Panc1 (cell line): ENCODE measurements at places on chromosomes 1 and 21. TPM values are rescaled to one million over a fixed set of nuclear protein-coding genes. Genes with fewer than 3 reads are reported as not detected.

RXFP4 gene
- 8.0 TPM for total RNA-seq

HMGCS2 gene
- total RNA-seq = 0.33 TPM

DNA sequence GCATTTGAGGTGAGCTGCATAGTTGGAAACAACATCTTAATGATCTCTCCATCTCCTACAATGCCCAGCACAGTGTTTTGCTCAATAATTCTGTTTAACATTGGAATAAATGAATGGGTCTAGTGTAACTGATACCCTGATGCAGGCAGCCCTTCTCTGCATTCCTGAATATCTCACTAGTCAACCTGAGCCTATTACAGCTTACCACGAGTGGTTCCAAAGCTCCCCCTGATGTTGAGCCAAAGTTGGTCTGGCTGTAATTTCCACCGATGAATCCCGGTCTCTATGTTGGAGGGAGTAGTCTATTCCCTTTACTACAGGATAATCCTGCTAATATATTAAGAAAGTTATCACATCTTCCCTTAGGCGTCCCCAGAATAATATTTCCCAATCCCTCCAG is 63.8 kb downstream of the ZBTB18 start:
- H3K4me3 ChIP-seq = no peak overlapping the region
- no peaks in the 10 kb centered on the region for H3K4me1 ChIP-seq
- no peaks in the 10 kb centered on the region for H3K36me3 ChIP-seq
- peaks cover 2% of the 10 kb centered on the region; the same call in 1 of the 2 replicates for H3K27me3 ChIP-seq

DNA sequence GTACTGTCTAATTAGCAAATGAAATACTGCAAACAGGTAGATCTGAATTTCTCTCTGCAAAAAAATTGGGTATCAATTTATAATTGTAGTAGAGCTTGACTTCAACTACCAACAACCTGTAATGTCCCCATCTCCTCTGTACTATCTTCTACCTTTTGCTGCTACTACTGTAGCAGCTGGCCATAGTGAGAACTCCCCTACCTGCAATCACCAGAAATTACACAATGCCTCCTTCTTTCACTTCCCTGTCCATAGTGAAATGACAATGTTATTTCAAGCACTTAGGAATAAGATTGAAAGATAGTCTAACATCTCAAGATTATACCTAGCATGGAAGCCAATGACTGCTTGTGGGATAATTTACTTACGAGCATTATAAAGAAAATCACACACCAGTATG is 100.4 kb downstream of the ACBD6 start:
- H3K4me3 ChIP-seq = no peak overlapping the region
- no peaks in the 10 kb centered on the region for H3K27me3 ChIP-seq
- no peak overlapping the region for H3K27ac ChIP-seq
- no peaks in the 10 kb centered on the region for H3K4me1 ChIP-seq

DNA sequence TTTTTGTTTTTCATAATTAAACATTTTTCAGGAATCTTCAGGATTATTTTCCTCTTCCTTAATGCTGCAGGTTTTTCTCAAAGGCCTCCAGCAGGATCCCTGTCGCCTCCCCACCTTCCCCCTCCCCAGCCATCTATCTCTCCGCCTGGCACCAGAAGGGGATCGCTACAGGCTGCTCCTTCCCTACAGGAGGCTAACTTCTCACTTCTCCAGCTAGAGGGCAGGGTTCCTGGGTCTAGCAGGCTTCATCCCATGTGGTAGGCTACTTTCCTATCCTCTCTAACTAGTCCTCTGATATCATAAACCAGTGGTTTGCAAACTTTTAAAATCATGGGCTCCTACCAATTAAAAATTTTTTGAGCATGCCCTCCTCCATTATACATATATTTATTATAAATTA is 104.1 kb downstream of the KCNN3 start:
- H3K4me1 ChIP-seq = no peaks in the 10 kb centered on the region
- no peak overlapping the region for H3K4me3 ChIP-seq
- peaks cover 37% of the 10 kb centered on the region for H3K27me3 ChIP-seq
- DNase-seq = no peak
- H3K36me3 ChIP-seq = no peaks in the 10 kb centered on the region

GRCh38 chr1:173871500-173871899 is 3.3 kb downstream of the ZBTB37 start:
- no peak overlapping the region for H3K27ac ChIP-seq
- peaks cover 7% of the 10 kb centered on the region; the same call in 1 of the 2 replicates for H3K4me1 ChIP-seq
- no peaks in the 10 kb centered on the region for H3K27me3 ChIP-seq
- H3K36me3 ChIP-seq = peaks cover 12% of the 10 kb centered on the region

DNA sequence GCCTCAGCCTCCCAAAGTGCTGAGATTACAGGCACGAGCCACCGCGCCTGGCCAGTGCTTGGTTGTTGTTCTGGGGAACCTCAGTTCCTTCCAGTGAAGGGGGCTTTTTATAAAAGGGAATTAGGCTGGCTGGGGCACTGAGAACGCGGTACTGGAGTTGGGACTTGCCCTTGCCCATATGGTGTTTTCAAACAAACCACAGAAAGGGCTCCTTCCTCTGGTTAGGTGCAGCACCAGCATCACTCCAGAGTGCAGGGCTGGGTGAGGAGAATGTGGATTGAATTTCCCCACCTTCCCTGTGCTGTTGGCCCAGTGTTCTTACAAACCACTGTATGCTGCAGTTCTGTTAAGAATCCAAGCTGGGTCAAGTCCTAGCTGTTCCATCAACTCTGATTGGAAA is 5.3 kb downstream of the MAN1C1 start:
- no peak overlapping the region for H3K27ac ChIP-seq
- H3K4me3 ChIP-seq = no peak overlapping the region
- DNase-seq = no peak
- peaks cover 15% of the 10 kb centered on the region for H3K27me3 ChIP-seq

AUNIP gene
- 12.2 TPM for total RNA-seq

DNA sequence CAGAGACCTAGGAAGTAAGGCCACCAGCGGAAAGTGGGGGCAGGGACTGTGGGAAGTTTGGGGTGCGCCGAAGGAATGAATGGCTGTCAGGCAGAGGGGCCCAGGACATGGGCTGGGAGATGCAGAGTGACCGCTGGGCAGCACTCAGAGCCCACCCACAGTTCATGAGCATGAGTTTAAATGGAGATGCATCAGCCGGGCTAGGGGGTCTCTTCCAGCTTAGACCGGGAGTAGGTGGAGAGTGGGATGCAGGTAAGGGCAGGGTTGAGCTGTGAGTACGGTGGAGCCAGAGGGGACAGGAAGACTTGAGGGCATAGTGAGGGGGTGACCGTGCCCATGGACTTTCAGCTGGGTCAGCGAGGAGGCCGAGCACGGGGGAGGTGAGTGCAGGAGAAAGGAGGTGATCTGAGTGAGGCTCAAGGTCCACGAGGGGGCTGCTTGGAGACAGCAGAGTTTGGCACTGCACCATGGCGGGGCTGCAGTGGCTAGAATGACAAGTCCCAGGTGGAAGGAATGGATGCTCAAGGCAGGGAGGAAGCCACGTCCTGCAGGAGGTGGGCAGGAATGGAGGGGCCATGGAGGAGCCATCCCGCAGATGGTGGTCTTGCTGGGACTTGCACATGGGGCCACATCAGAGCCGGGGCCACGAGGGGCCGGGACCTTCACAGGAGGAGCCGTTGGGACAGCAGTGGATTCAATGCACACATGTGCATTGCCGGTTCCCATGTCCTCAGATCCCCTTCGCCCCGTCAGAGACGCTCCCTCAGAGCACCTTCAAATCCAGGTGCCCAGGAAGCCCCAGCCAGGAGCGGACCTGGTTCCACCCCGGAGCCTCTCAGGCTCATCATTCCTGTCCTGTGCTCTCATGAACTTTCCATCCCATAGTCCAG is 34.9 kb downstream of the UBASH3A start:
- no peaks in the 10 kb centered on the region for H3K36me3 ChIP-seq
- H3K27ac ChIP-seq = no peak overlapping the region
- DNase-seq = no peak
- H3K27me3 ChIP-seq = no peaks in the 10 kb centered on the region; the same call in 1 of the 2 replicates
- no peak overlapping the region for H3K4me3 ChIP-seq

DNA sequence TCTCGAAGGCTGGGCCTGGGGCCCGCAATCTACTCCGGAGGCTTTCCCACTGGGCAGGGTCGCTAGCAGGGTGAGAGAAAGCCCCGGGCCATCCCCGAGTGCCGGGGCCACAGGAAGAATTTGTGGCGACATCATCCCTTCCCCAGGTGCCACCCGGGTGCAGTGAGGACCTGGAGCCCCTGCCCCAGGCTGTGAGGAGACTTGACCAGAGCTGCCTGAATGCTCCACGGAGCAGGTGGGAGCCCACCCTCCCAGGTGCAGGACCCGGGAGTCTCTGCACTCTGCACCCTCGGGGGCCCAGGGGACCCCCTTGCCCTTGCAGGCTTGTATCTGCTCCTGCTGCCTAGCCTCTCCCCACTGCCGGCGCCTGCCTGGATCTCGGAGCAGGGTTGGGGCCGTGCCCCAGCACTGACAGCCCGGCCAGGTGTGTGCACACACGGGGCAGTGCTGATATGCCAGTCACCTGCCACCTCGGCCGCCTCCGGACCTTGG is 67.5 kb upstream of the RGS7 start:
- H3K4me1 ChIP-seq = no peaks in the 10 kb centered on the region
- H3K27me3 ChIP-seq = peaks cover 13% of the 10 kb centered on the region; the same call in 1 of the 2 replicates
- H3K36me3 ChIP-seq = no peaks in the 10 kb centered on the region
- DNase-seq = no peak
- H3K27ac ChIP-seq = no peak overlapping the region
- H3K4me3 ChIP-seq = peak overlapping the region; percentile 51

- no peaks in the 10 kb centered on the region for H3K36me3 ChIP-seq
- no peak overlapping the region for H3K27ac ChIP-seq
- no peaks in the 10 kb centered on the region for H3K4me1 ChIP-seq
Observed at GRCh38 chr1:48105165-48105564, 108.0 kb upstream of the TRABD2B start.

DNA sequence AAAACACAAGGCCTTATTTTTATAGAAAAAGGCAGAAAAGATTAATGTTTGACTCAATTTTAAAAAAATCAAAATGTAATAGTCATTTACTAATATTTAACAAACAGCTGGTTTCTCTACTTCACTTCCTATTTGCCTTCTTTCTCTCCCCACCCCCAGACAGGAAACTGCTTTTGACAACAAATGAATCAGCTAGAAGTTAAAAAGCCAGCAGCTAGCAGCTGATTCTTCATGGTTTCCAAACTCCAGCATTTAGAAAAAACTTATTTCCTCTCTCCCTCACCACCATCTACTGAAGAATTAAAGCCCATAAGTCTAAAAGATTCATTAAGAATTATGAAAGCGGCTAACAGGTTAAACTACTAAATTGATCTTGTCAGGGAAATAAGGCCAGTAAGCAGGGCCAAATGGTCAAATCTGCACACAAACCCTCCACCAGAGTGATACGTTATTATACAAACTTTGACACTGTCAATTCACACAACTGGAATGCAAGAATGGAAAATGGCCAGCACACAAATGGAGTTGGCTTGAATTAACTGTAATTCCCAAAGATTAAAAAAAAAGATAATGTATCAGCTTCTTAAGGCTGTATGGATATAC is 4.0 kb downstream of the WDR26 start:
- H3K36me3 ChIP-seq = peaks cover 33% of the 10 kb centered on the region
- H3K4me3 ChIP-seq = peak overlapping the region; percentile 31; the same call in 1 of the 2 replicates
- peaks cover 33% of the 10 kb centered on the region for H3K4me1 ChIP-seq
- DNase-seq = no peak
- H3K27ac ChIP-seq = peak overlapping the region; percentile 87

- H3K27me3 ChIP-seq = no peaks in the 10 kb centered on the region
- DNase-seq = no peak
- H3K36me3 ChIP-seq = no peaks in the 10 kb centered on the region
- H3K4me3 ChIP-seq = no peak overlapping the region
Observed at GRCh38 chr1:66373157-66373591, 160.8 kb upstream of the SGIP1 start.

DNA sequence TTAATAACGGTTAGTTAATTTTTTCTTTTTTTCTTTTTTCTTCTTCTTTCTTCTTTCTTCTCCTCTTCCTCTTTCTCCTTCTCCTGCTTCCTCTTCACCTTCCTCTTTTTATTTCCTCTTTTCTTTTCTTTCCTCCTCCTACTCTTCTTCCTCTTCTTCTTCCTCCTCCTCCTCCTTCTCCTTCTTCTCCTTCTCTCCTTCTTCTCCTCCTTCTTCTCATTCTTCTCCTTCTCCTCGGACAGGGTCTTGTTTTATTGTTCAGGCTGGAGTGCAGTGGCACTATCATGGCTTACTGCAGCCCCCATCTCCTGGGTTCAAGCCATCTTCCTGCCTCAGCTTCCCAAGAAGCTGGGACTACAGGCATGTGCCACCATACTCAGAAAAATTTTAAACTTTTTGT is 13.4 kb upstream of the ACBD3 start:
- no peak overlapping the region for H3K27ac ChIP-seq
- DNase-seq = no peak
- no peak overlapping the region for H3K4me3 ChIP-seq
- H3K27me3 ChIP-seq = no peaks in the 10 kb centered on the region
- no peaks in the 10 kb centered on the region for H3K4me1 ChIP-seq

DNA sequence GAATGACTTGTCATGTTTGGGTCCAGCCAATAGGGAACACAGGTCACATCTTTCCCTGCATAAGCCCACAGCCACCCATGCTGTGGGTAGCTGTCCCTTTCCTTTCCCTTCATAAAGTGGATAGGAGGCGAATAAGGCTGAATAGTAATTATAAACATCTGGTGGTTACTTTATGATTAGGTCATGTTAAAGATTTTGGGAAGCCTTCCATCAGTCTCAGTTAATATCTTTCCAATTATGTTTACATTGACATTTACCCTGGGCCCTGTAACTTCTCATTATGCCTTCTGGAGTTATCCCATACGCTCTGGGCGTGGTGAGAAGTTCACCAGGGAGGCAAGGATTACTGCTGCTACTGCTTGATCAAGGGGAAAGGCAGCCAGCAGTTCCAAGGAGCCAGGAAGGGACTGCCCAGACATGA is 197.2 kb downstream of the HLX start:
- H3K27me3 ChIP-seq = no peaks in the 10 kb centered on the region
- no peak overlapping the region for H3K27ac ChIP-seq
- no peaks in the 10 kb centered on the region for H3K4me1 ChIP-seq
- DNase-seq = no peak
- H3K36me3 ChIP-seq = no peaks in the 10 kb centered on the region
- H3K4me3 ChIP-seq = no peak overlapping the region

- no peaks in the 10 kb centered on the region for H3K36me3 ChIP-seq
- H3K4me1 ChIP-seq = peaks cover 5% of the 10 kb centered on the region; the same call in 1 of the 2 replicates
- no peak overlapping the region for H3K27ac ChIP-seq
- no peaks in the 10 kb centered on the region; the same call in 1 of the 2 replicates for H3K27me3 ChIP-seq
- H3K4me3 ChIP-seq = no peak overlapping the region
Observed at GRCh38 chr1:46492871-46493270, 3.2 kb downstream of the DMBX1 start.

RAB7B gene
- 0.05 TPM for total RNA-seq

DNA sequence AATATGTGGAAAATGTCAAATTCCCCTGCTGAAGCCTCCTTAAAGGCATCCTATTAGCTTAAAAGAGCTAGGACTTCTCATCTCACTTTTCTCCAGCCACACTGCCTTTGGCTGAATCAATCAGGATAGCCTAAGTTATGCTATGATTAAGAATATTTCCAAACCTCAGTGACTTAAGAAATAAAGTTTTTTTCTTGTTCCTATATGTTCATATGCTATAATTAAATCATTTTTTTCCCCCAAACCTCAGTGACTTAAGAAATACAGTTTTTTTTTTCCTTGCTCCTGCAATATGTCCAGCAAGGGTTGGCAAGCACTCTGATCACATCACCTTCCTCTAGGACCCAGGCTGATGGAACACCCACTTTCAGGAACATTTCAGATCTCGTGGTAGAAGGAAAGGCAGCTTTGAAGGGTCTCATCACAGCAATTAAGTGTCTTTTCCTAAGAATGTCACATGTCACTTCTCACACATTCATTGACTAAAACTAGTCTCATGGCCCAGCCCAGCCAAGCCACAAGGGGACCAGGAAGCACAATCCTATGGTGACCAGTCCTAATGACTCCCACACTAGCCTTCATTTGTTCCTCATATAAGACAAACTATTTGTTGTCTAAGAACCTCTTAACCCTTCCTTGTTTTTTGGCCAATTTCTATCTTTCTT is 6.3 kb upstream of the JUN start:
- H3K4me3 ChIP-seq = no peak overlapping the region
- peak overlapping the region; percentile 2; the same call in 1 of the 2 replicates for H3K27ac ChIP-seq
- no peaks in the 10 kb centered on the region for H3K27me3 ChIP-seq
- H3K4me1 ChIP-seq = peaks cover 14% of the 10 kb centered on the region
- no peak for DNase-seq
